Fibroblast of lung (primary cell): ENCODE measurements at places on chromosomes 6 and 20. TPM values are rescaled to one million over a fixed set of nuclear protein-coding genes. Genes with fewer than 3 reads are reported as not detected.

Gene MACROD2
- total RNA-seq, result 1.0 and 1.7 TPM in 2 replicates

Gene SYNDIG1
- total RNA-seq, result 0.17 and 0.51 TPM in 2 replicates

Gene CRIP3
- total RNA-seq, result 0.26 TPM in 1 of 2 replicates, not detected in the other

Gene RAB44
- under 0.01 TPM in 2 replicates for total RNA-seq

Gene EGFL8
- total RNA-seq, result 0.99 and 1.0 TPM in 2 replicates

Gene WTAP
- 124 and 137 TPM in 2 replicates for total RNA-seq

Gene JPH2
- 0.51 and 0.66 TPM in 2 replicates for total RNA-seq

Gene ADGB
- not detected in 2 replicates for total RNA-seq

Gene SNPH
- 9.5 and 18.5 TPM in 2 replicates for total RNA-seq

Gene CALHM4
- total RNA-seq, result not detected in 2 replicates

Gene BNIP5
- not detected in 2 replicates for total RNA-seq

Gene PKIB
- total RNA-seq, result 0.51 and 1.3 TPM in 2 replicates

Gene SYCP2
- total RNA-seq, result 0.51 and 1.2 TPM in 2 replicates

Gene VSTM2L
- 1.5 and 1.7 TPM in 2 replicates for total RNA-seq

Gene CRISP2
- not detected in 2 replicates for total RNA-seq

Gene PRPH2
- total RNA-seq, result 5.1 and 8.6 TPM in 2 replicates

Gene CTAGE9
- not detected in 2 replicates for total RNA-seq

Gene PPP1R10
- 18.2 and 28.2 TPM in 2 replicates for total RNA-seq

Gene PSORS1C2
- total RNA-seq, result not detected in 2 replicates

Gene LY6G6F
- total RNA-seq, result not detected in 2 replicates

Gene RBPJL
- not detected in 2 replicates for total RNA-seq

Gene LTA
- not detected in 2 replicates for total RNA-seq

Gene EPPIN
- total RNA-seq, result not detected in 2 replicates

Gene NMBR
- total RNA-seq, result under 0.01 TPM in 1 of 2 replicates, not detected in the other

Gene MEI4
- total RNA-seq, result not detected in 2 replicates

Gene OR2B6
- 0.17 TPM in 1 of 2 replicates, not detected in the other for total RNA-seq

Gene SLC22A16
- under 0.01 TPM in 1 of 2 replicates, not detected in the other for total RNA-seq
